ENCODE measurements at places on chromosomes 12 and 14. TPM values are rescaled to one million over a fixed set of nuclear protein-coding genes. Genes with fewer than 3 reads are reported as not detected.

- no peak overlapping the region for H3K27ac ChIP-seq
- peaks cover 8% of the 10 kb centered on the region for H3K4me1 ChIP-seq
- H3K4me3 ChIP-seq = peak overlapping the region; percentile 32
- H3K36me3 ChIP-seq = peaks cover 7% of the 10 kb centered on the region
These were observed 7.4 kb downstream of the ASCL1 start for GRCh38 chr12:102964872-102965271.

- peaks cover 16% of the 10 kb centered on the region for H3K4me1 ChIP-seq
- H3K36me3 ChIP-seq = no peaks in the 10 kb centered on the region
- H3K27ac ChIP-seq = no peak within 1 kb of the TSS
- peaks cover 17% of the 10 kb centered on the region for H3K27me3 ChIP-seq
These were observed at the start of gene CACNB3 for GRCh38 chr12:48817873-48818830. Gene CACNB3 (plus strand): TSS chr12:48818496. CDS start chr12:48818930, 434 bp downstream.

GRCh38 chr12:130640901-130641300, 75.2 kb downstream of the RIMBP2 start:
- no peak overlapping the region for H3K4me3 ChIP-seq
- no peaks in the 10 kb centered on the region for H3K4me1 ChIP-seq
- no peaks in the 10 kb centered on the region for H3K27me3 ChIP-seq
- no peaks in the 10 kb centered on the region for H3K36me3 ChIP-seq
- DNase-seq = no peak

DNA sequence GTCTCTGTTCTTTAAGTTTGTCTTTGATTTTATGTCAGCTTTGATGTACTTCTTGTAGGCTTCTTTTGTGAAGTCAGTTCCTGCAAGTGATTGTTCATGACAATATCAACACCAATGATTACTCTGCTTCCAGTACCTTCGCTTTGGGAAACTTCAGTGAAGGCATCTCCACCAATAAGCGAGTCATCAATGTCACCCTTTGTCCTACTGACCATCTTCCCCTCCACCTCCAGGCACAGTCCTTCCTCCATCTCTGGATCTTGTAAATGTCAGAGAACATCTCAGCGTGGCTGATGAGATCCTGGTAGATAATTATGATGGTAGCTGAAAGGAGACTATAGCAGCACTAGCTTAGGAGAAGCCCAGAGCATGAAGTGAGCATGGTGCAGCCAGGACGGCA, 40.4 kb upstream of the A2M start:
- H3K27me3 ChIP-seq = no peaks in the 10 kb centered on the region
- H3K27ac ChIP-seq = no peak overlapping the region
- no peak overlapping the region for H3K4me3 ChIP-seq
- DNase-seq = no peak
- no peaks in the 10 kb centered on the region for H3K36me3 ChIP-seq

DNA sequence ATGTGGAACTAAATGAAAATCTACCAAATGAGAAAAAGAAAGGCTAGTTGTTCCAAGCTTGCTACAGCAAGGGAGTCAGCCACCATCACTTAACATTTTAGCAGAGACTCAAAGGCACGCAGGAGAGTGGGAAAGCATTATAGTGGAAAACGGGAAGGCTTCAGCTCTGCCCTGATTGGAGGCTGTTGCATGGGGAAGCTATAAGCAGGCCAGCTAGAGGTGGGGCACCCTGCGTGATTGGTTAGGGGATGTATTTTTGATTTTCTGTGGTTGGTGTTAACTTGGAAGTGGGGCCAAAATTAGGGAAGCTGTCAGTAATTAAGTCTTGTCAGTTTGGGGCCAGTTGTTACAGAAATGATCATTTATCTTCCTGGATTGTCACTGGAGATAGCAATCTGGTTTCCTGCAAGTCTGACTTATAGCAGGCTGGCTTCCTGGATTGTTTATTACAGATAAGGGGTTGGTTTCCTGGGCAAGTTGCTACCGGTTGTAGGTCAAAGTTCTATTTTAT, 93.9 kb downstream of the FAR2 start:
- H3K27me3 ChIP-seq = no peaks in the 10 kb centered on the region
- no peaks in the 10 kb centered on the region for H3K36me3 ChIP-seq
- no peaks in the 10 kb centered on the region for H3K4me1 ChIP-seq
- no peak for DNase-seq

DNA sequence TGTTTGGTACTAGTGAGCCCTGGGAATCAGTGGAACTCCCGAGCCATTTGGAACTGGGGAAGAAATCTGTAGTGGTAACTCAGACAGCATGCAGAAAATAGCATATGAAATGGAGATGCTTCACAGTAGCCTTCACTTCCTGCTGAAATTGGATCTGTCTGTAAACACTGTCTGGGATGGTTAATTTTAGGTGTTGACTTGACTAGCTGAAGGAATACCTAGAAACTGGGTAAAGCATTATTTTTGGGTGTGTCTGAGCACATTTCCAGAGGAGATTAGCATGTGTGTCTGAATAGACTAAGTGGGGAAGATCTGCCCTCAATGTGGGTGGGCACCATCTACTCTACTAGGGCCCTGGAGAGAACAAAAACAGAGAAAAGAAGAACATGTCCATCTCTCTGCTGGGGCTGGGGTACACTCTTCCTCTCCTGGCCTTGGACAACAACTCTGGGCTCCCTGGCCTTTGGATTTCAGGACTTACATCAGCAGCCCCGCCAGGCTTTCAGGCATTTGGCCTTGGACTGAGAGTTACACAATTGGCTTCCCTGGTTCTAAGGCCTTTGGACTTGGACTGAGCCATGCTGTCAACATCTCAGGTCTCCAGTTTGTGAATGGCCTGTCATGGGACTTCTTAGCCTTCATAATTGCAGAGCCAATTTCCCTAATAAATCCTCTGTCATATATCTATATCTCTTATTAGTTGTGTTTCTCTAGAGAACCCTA, 14.0 kb upstream of the CRADD start:
- no peaks in the 10 kb centered on the region for H3K4me1 ChIP-seq
- no peak overlapping the region for H3K4me3 ChIP-seq
- H3K27me3 ChIP-seq = no peaks in the 10 kb centered on the region

DNA sequence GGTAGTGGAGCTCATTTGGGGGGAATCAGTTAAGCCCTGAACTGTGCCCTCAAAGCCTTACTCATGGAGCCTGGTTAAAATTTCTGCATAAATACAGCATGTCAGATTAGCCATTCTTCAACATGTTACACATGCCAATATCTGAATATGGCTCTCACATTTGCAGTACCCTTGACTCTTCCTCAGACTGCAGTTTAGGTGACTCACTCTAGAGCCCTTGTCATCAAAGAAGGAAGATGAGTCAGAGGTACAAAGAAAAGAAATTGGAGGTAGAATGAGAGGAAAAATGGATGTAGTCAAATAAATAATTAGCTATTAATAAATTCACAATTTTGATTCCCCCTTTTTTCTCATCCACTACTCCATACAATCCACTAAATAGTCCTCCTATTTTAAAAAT, 23.6 kb upstream of the OR4K2 start:
- H3K27me3 ChIP-seq = no peaks in the 10 kb centered on the region
- no peak overlapping the region for H3K4me3 ChIP-seq
- no peak for DNase-seq
- H3K36me3 ChIP-seq = no peaks in the 10 kb centered on the region
- no peaks in the 10 kb centered on the region for H3K4me1 ChIP-seq

The RPGRIP1 gene
- 0.65 TPM for total RNA-seq

The CCDC175 gene
- 0.19 TPM for total RNA-seq

DNA sequence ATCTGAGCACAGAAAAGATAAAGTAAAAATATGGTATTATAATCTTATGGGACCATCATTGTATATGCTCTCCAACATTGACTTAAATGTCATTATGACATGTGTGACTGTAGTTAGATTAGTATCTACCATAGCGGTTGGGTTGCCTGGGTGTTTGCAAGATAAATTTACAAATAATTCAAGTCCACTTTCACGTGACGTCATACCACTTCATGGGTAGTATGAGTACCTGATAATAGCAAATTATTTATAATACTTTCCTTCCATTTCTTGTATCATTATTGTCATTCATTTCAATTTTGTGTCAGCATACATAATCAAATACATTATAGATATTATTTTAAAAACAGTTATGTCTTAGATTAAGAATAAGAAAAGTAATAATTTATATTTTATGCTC, 20.2 kb downstream of the SLCO1B1 start:
- no peak overlapping the region for H3K4me3 ChIP-seq
- H3K4me1 ChIP-seq = no peaks in the 10 kb centered on the region
- H3K36me3 ChIP-seq = no peaks in the 10 kb centered on the region
- H3K27me3 ChIP-seq = no peaks in the 10 kb centered on the region

GRCh38 chr14:68687746-68688145, 105.1 kb downstream of the ZFP36L1 start:
- no peak for DNase-seq
- no peaks in the 10 kb centered on the region for H3K36me3 ChIP-seq
- H3K4me3 ChIP-seq = no peak overlapping the region
- peaks cover 15% of the 10 kb centered on the region for H3K4me1 ChIP-seq
- H3K27me3 ChIP-seq = 0 out of 2 replicates have a peak, but pooled peaks cover 2% of the 10 kb centered on the region

- H3K27ac ChIP-seq = no peak overlapping the region
- H3K4me3 ChIP-seq = no peak overlapping the region
These were observed 205.6 kb upstream of the RGS6 start for GRCh38 chr14:71726580-71727021.
